ENCODE measurements at places on chromosomes 5 and 9. TPM values are rescaled to one million over a fixed set of nuclear protein-coding genes. Genes with fewer than 3 reads are reported as not detected.
A peak's percentile ranks its signal among the peaks of the same experiment; 100 is the strongest.

GRCh38 chr5:166509085-166509484, 1782.4 kb upstream of the WWC1 start:
- DNase-seq, result peak; percentile 35

DNA sequence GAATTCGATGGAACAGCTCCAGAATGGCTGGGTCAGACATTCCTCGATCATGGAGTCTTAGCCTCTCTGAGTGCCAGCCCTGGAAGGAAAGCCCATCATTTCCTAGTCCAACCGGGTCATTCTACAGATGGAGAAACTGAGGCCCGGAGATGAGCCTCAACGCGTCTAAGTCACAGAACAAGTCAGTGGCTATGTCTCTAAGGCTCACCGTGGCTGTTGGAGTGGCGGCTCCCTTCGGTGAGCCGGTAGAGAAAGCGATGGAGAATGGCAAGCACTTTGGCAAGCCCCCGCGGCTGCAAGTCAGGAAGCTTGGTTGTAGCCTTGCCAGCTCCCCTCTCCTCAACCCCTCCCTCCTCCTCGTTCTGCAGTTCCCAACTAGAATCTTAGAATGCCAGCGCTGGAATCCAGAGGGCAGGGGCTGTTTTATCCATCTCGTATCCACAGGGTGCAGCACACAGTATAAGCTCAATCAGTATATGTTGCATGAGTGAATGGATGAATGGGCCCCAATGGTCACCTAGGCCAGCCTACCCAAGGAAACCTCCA, 438 bp upstream of the ARSI start:
- DNase-seq, result no peak

DNA sequence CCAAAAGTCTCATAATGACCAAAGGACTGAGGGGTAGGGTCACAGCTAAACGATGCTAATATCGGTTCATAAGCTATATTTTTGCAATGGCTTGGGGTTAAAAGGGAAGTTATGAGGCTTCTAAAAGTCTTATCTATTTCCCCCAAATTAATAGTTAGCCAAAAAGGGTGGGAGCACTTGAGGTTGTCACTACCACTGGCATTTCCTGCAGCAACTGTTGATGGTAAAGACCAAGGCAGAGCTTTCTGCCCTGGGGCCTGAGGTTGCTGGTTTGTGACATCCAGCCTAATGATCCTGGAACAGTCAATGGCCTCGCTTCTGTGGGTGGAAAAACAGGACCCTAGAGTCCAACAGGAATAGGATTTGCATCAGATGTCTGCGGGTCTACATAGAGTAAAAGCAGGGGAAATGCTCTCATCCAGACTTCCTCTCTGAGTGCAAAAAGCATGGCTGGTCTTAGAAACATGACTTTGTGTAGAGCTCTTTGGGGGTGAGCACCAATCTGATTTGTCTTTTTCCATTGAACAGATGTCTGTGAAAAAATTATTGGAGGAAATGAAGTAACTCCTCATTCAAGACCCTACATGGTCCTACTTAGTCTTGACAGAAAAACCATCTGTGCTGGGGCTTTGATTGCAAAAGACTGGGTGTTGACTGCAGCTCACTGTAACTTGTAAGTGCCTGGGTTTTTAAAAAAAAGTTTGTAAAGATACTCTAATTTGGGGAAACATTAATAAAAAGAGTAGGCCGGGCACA, 2.7 kb downstream of the GZMA start:
- no peak for DNase-seq

- no peak for DNase-seq
Measured at GRCh38 chr5:94499806-94500205, 118.6 kb downstream of the KIAA0825 start.

DNA sequence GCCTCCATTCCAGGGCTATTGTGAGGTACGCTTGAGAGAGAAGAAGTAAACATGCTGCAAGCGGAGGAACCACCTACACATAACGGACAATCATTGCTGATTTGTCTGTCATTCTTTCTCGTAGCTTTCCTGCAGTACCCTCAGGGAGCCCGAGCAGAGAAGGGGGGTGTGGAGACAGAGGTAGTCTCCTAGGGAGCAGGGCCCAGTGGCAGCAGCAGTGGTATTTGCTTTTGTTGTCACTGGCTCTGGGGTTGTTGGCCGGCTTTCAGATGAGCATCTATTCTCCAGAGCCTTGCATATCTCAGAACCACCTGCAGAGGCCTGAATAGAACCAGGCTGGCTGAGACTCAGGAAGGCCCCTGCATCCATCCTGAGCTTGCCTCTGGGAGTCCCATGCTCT, 19.9 kb downstream of the ENHO start:
- no peak for DNase-seq

Gene PDGFRB
- 9.4 TPM for total RNA-seq

Measured in Daoy (cell line).